ENCODE measurements at places on chromosomes 4 and X. TPM values are rescaled to one million over a fixed set of nuclear protein-coding genes. Genes with fewer than 3 reads are reported as not detected.

Gene GAB3
- polyA plus RNA-seq = 0.66 TPM

Gene LRP2BP
- 0.64 TPM for polyA plus RNA-seq

Gene ALB
- 33,161 TPM for polyA plus RNA-seq

Gene ZAR1
- polyA plus RNA-seq = not detected

Gene NAA11
- not detected for polyA plus RNA-seq

Gene FAM114A1
- polyA plus RNA-seq = 35.7 TPM

Gene GABRG1
- polyA plus RNA-seq = not detected

Gene PPP1R2C
- not detected for polyA plus RNA-seq

Gene LANCL3
- 0.01 TPM for polyA plus RNA-seq

Gene BRS3
- not detected for polyA plus RNA-seq

Gene CD99
- 165 TPM for polyA plus RNA-seq

Gene TMEM255A
- not detected for polyA plus RNA-seq

Gene UGT2B17
- 17.2 TPM for polyA plus RNA-seq

Gene XG
- 0.74 TPM for polyA plus RNA-seq

Gene MAGEB10
- not detected for polyA plus RNA-seq

Gene UCHL1
- polyA plus RNA-seq = 0.65 TPM

Gene TEX11
- polyA plus RNA-seq = 0.03 TPM

Gene POU4F2
- not detected for polyA plus RNA-seq

Gene HEPH
- 0.91 TPM for polyA plus RNA-seq

Gene CLCN4
- polyA plus RNA-seq = 1.5 TPM

Gene RENBP
- polyA plus RNA-seq = 6.4 TPM

Gene FAT4
- polyA plus RNA-seq = 0.90 TPM

Gene LINC00632
- polyA plus RNA-seq = 0.15 TPM

Gene PLXNA3
- polyA plus RNA-seq = 1.3 TPM

Gene LONRF3
- polyA plus RNA-seq = 2.0 TPM

Gene ZIC3
- polyA plus RNA-seq = not detected

Gene NLGN4X
- 1.2 TPM for polyA plus RNA-seq

Gene FAAH2
- 7.6 TPM for polyA plus RNA-seq

Gene CDS1
- polyA plus RNA-seq = 0.70 TPM

Gene NSUN7
- 0.43 TPM for polyA plus RNA-seq

Gene CXCL11
- 0.27 TPM for polyA plus RNA-seq

Gene UGT2A3
- polyA plus RNA-seq = 38.9 TPM

Gene KIAA1210
- polyA plus RNA-seq = not detected

Gene CXCL6
- polyA plus RNA-seq = 3.0 TPM

Gene ARHGAP36
- not detected for polyA plus RNA-seq

Gene SRPX
- 15.3 TPM for polyA plus RNA-seq

Gene USP17L18
- not detected for polyA plus RNA-seq

Gene FRMD7
- polyA plus RNA-seq = 0.03 TPM

Gene ZNF718
- polyA plus RNA-seq = 1.1 TPM

Gene CABS1
- not detected for polyA plus RNA-seq

Gene MAGEB16
- not detected for polyA plus RNA-seq

Gene FDCSP
- not detected for polyA plus RNA-seq
